ENCODE measurements at places on chromosomes 11 and 22.
A peak's percentile ranks its signal among the peaks of the same experiment; 100 is the strongest.

DNA sequence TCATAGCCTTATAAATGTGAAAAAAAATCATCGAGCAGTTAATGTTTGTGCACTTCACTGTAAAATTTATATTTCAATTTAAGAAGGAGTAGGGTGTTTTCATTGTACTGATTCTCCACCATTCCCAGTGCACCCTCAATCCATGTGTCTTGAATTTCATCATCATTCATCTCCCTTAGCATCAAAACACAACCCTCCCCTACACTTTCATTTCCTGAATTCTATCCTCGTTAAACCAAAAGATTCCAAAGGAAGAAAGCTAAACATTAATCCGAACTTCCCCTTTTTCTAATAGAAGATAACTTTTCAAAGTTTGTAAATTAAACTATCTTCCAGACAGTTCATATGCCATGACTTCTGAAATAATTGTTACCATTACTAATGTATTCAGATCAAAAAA is 34.1 kb upstream of the OR8B8 start:
- DNase-seq: no peak

GRCh38 chr11:62948765-62949320 is 27.7 kb upstream of the CHRM1 start:
- no peak for DNase-seq

GRCh38 chr11:82754410-82754809 is 20.7 kb upstream of the FAM181B start:
- DNase-seq: no peak

DNA sequence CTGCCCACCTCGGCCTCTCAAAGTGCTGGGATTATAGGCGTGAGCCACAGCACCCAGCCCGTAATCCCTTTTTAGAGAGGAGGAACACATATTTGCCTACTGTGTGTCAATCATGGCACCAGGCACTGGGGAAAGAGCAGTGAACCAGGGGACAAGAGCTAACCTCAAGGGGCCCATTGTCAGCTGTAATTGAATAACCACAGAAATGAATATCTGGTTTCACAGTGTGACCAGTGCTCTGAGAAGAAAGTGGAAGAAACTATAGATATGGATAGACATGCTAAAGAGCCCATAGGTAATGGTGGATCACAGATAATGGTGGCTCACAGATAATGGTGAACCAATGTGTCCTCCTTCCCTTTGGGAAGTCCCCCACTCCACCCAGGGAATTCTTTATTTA is 8.6 kb upstream of the KCTD14 start:
- DNase-seq: no peak

DNA sequence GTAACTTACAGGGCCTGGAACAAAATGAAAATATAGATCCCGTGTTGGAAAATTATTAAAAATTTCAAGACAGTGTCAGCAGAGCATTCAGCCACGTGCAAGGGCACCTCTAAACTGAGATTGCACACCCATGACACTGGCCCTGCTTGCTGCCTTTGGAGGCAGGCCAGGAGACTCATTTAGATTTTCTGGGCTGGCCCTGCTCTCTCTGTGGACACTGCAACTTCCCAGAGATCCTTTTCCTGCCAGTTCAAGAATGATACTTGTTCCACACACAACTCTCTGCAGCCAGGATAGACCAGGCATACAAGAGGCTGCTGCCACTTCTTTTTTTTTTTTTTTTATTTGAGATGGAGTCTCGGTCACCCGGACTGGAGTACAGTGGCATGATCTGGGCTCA is 56.7 kb upstream of the PTPRJ start:
- no peak for DNase-seq

DNA sequence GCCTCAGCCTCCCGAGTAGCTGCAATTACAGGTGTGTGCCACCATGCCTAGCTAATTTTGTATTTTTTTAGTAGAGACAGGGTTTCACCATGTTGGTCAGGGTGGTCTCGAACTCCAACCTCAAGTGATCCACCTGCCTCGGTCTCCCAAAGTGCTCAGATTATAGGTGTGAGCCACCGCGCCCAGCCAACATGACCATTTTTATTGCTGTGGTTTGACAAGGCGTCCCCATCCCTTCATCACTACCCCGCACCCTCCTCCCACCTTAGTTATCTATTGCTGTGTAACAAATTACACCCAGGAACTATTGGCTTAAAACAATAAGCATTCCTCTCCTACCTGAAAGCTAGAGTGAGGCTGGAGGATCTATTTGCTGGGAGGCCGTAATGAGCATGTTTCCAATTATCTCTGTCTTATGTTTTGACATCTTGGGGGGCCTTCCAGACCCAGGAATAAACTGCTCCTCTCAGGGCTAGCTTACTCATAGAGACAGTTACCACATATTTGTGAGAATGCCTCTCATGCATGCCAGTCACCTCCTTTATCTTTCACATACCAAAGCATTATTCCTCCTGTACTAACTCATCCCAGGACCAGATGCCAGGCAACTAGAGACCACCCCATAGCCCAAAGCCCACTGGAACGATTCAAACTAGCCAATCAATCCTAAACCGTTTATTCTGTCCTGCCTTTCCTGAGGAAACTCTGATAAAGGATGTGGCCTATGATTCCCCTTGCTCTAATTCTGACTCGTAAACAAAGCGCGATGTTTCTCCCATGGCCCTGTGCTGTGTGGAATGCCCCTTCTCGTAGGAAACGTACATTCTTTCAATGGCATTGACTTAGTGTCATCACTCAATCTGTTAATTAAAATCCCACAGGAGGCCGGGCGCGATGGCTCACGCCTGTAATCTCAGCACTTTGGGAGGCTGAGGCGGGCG is 19.4 kb downstream of the SNU13 start:
- no peak for DNase-seq

DNA sequence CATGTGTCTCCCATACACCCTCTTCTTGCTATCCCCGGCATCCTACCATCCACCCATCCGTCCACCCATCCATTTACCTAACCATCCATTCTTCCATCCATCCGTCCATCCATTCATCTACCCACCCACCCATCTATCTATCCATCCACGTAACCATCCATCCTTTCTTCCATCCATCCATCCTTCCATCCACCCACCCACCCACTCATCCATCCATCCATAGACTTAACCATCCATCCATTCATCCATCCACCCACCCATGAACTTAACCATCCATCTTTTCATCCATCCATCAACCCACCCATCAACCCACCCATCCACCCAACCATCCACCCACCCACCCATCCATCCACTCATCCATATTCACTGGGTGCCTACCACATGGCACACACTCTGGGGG is 10.6 kb upstream of the CDC42EP2 start:
- no peak for DNase-seq

DNA sequence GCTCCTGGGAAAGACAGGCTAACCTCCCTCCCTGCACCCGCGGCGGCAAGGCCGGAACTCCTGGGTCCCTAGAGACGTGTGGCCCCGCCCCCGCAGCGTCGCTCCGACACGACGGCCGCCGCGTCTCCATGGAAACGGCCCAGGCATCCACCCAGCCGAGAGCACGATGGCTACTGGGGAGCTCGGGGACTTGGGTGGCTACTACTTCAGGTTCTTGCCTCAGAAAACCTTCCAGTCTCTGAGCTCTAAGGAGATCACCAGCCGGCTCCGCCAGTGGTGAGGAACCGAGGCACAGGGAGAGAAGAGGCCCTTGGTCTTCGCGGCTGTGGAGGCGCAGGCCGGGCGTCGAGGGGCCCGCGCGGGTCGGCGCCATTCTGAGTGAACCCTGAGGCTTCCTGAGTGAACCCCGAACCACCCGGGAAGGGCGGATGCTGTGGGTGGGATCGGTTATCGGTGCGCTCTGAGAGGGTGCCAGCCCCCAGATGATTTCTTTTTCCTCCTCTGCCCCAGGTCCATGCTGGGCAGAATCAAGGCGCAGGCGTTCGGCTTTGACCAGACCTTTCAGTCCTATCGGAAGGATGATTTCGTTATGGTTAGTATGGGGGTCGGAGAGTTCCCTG is at the start of gene CFAP300:
Gene CFAP300, plus strand, starts transcription at position 133 of the 620 bp plus-strand sequence. Its CDS starts 34 bp downstream, at position 167.
- peak; percentile 2 for DNase-seq

DNA sequence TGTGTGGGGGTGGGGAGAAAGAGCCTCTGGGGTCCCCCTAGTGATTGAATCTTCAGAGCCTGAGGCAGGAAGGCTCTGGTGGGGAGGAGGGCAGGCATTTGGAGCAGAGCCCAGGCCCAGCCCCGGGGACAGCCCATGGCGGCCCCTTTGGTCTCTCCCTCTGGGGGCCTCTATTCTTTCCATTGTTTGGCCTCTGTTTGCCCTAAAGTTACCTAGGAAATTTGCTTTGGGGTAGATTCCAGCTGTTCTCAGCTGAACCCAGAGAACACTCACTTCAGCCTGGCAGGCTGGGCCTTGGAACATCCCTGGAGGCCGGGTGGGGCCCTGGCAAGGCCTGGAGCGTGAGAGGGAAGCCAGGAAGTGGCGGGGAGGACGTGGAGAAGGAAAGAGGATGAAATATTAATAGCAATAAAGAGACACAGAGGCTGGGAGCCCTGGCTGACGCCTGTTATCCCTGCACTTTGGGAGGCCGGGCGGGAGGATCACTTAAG is 22.9 kb upstream of the A4GALT start:
- DNase-seq: no peak

- DNase-seq: no peak
Observed at GRCh38 chr22:48765595-48765994, 1062.1 kb downstream of the BRD1 start.

DNA sequence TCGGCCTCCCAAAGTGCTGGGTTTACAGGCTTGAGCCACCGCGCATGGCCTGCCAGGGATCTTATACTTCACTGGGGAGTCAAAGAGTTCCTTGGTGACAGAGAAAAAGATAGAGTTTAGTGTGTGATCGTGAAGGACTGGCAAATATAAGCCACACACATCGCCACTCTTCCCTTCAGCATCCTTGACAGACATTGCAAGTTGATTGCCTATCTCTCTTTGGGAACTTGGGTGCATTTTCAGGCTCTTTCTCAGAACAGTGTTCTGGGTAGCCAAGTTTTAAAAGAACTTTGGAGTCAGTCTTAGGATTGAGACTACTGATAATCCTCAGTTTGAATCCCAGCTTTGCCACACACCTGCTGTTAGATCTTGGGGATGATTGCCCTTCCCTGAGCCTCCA is 19.8 kb downstream of the MIAT start:
- DNase-seq: no peak

GRCh38 chr11:3154001-3154599 is 11.0 kb downstream of the OSBPL5 start:
- no peak for DNase-seq

GRCh38 chr11:33266393-33267215 is 9.4 kb downstream of the HIPK3 start:
- DNase-seq: no peak

DNA sequence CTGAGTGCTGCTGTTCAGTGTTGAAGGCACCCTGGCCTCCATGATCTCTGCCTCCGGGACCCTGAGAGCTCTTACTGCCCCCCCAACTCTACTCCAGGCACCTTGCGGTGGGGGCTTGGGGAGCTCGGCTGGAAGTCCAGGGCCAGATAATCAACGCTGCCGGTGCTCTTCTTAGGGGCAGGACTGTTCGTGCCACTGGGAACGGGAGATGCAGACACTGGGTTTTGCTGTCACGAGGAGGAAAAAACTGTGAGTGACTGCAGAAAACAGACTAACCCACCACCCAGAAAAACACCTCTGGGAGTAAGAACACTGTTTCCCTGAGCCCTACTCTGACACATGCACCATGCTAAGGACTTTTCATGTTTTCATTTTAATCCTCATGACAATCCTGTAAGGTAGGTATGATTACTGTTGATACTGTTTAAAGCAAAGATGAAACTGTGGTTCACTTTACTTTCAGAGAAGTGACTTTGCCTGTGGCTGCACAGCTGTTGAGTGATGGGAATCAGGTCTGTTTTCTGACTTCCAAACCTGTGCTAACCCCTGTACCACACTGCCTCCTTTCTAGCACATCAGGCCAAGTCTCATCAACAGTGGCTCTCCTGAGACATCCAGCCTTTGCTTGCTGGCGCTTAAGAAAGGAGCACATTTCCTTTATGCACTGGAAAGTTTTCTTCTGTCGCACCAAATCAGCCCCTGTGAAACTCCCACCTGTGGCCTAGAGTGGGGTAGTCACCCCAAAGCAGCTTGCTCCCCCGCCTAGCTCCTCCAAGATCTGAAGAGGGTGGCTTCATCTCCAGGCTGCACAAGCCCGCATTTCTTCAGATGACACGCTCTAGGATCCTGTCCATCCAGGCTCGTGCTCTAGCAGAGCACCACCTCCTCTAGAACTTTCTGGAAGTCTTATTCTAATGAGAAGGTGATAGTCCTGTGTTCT is 31.8 kb downstream of the USP35 start:
- DNase-seq: no peak

GRCh38 chr11:27820249-27820648 is 120.0 kb upstream of the BDNF start:
- no peak for DNase-seq

DNA sequence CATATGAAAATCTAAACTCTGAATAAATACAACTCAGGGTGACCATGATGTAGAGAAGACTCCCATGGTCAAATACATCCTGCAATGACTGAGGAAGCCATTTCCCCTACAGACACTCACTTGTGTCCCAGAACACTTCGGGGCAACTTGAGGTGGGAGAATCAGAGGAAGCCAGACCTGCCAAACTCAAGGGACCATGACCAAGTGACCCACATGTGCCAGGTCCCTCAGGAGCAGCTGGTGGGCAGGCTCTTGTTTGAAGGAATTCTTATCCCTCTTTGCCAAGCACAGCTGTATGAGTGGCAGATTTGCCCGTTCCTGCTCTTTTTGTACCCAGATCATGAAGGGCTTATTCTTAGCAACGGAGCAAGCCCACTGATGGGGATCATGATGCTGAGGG is 17.8 kb downstream of the SPATA19 start:
- no peak for DNase-seq

GRCh38 chr22:42581762-42582716 is 28.3 kb downstream of the SERHL2 start:
- peak; percentile 45 for DNase-seq

DNA sequence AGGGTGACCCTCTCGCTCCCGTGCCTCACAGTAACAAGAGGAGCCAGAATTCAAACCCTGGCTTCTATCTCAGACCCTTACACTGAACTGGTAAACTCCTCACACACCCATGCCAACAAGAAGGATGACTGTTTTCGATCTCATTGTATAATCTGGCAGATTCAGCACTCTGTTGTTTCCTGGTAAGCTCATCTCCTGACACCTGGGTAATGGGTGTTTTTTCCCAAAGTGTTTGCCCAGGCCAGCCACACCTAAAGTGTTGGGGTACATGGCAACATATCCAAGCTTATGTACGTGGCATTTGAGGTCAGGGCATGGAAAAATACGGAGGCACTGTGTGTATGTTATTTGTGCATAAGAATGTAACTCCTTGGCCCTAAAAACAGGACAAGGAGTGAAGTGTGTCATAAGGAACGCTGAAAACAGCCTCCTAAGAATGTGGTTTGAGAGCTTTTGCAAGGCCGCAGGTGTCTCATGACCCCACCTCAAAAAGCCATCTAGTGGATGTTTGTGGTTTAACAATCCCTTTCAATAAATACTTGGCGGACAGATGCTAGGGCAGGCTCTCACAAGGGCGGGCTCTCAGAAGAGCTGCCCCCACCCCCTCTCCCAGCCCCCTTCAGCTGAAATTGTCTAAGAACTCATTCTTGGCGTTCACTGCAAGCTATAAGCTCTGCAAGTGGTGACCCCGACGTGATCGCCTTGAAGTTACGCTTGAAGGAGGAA is at the start of gene MS4A15:
Gene MS4A15, plus strand, starts transcription at position 561 of the 726 bp plus-strand sequence. CDS start 6,867 bp downstream, outside the sequence.
- no peak for DNase-seq

- DNase-seq: no peak
Observed at GRCh38 chr22:39527481-39527961, 5.0 kb downstream of the RPS19BP1 start.

- DNase-seq: no peak
Observed at GRCh38 chr22:35368386-35368785, 12.5 kb upstream of the HMOX1 start.

Measured in activated CD8-positive, alpha-beta memory T cell treated with anti-CD3 and anti-CD28 coated beads for 1 hour (primary cell).